ENCODE measurements at places on chromosomes 6 and 20.

- no peak for DNase-seq
These were observed 40.8 kb upstream of the NXT1 start for GRCh38 chr20:23309781-23310180.

DNA sequence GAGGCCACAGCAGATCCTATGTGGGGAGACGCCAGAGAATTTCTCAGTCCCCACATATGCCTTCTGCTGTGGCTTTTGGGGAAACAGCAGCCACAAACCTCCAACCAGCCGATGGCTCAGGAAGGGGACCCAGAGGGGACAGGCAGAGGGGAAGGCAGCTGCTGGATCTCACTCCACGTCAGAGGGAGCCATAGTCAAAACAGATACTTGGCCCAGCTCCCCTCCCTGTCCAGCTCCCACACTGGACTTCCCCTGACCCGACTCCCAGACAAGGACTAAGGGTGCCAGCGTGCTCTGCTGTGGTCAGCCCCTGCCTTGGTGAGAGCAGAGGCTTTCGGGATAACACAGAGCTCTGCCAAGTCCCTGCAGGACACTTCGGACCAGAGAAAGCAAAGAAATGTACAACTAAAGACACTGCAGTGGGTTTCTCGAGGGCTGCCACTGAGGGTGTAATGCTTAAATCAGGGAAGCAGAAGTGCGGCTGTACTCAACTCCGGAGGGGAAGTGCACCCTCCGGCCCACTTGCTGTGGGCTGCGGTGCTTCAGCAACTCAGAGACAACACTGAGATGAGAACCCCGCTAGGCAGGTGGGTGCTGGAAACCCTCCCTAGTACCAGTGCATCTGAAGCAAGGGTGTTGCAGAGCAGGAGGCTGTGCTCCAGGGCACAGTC is 47.2 kb downstream of the RRBP1 start:
- DNase-seq, result no peak

DNA sequence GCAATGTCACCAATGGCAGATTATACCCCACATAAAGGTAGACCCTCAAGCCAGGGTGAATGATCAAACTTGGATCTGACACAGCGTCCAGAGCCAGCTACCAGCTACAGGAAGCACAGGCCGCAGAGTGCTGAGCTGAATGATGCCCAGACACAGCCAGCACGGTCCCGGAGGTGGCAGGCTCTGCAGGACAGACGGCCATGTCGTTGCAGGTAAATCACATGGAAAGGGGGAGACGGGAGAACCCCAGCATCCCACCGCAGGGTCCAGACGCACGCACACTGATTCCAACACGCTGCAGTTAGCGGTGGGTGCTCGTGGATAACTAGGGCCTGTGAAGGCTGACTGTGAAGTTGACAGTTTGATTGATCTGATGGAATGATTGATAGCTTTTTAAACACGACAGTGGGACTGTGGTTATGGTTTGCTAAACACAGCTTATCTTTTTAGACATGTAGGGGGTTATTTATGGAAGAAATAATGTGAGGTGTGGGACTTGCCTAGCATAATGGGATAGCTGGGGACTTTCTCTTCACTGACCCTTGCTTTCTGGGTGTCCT is 228.5 kb downstream of the ERMARD start:
- no peak for DNase-seq

- DNase-seq, result no peak
These were observed 106.2 kb upstream of the ARMC2 start for GRCh38 chr6:108742041-108742440.

- peak; percentile 55 for DNase-seq
These were observed 46.3 kb downstream of the GOPC start for GRCh38 chr6:117555882-117556498.
